ENCODE measurements at places on chromosomes 3 and 15.

- DNase-seq: no peak
These were observed 254.5 kb upstream of the ROPN1 start for GRCh38 chr3:124246376-124246775.

- DNase-seq: no peak
These were observed 13.0 kb upstream of the TMEM115 start for GRCh38 chr3:50372349-50372748.

- no peak for DNase-seq
These were observed 51.8 kb upstream of the B3GALNT1 start for GRCh38 chr3:161156936-161157335.

DNA sequence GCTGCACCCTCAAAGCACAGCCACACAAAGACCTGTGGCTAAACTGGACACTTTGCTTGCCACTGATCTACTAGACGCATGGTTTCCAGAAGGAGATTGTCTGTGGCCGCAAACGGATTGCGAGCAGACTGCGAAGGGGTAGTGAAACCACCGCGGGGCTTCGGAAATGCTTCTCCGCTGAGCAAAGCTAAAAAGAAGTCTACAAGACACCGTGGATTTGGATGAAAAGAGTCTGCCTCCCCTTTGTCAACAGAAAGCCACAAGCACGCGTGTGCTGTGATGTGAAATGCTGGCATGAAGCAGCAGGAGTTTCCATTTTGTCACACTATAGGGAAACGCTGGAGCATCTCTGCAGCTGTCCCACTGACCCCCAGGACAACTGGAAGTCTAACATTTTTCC, 63.0 kb downstream of the TMEM44 start:
- DNase-seq: no peak

DNA sequence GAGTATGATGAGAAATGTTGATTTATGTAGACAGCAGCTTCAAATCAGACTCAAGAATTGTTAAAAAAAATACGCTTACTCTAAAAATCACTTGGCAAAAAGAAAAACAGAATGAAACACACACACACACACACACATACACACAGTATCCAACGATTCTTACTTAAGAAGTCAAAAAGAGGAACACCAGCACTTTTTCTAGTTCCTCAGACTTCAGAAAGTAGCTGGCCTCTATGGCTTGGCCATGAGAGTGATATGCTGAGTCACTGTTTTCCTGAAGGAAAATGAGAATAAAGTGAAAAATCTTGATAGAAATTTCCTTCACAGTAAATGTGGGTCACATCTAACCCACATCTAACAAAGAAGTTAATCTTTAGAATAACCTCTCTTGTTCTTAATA, 22.1 kb downstream of the CNTN3 start:
- peak; percentile 77 for DNase-seq

GRCh38 chr3:78221300-78221699, 1181.4 kb downstream of the ROBO2 start:
- no peak for DNase-seq

DNA sequence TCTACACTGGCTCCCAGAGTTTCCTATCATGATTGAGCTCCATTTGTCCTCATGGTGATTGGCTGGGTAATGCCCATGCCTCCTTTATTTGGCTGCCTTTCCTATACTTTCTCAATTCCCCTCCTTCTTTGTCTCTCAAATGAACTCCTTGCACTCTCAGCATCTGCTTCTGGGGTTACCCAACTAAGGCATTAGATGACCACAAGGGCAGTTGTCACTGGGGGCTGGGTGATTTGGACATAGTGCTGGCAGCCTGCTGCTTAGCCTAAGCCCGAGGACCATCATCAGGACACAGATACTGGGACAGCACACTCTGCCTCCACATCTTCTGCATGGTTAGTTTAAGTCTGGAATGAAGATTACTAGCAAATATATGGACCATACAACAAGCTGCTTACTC, 49.2 kb upstream of the LRRFIP2 start:
- DNase-seq: no peak

DNA sequence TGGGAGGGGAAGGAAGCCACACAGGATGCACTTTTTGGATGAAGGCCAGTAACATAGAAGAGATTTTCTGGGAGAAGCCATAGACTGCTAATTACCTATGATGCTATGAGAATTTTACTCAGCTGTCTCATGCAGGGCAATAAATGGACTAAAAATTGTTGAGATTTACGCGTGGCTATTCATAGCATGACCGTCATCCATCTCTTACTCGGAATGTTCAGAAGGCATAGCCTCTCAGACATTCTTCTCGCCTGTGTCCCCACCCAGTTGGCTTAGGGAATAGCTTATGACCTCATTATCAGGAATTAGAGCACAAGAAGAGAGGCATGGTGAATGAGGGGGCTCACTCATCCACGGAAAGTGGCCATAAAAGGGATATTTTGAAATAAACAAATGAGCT, 107.9 kb upstream of the ATP10A start:
- DNase-seq: no peak

DNA sequence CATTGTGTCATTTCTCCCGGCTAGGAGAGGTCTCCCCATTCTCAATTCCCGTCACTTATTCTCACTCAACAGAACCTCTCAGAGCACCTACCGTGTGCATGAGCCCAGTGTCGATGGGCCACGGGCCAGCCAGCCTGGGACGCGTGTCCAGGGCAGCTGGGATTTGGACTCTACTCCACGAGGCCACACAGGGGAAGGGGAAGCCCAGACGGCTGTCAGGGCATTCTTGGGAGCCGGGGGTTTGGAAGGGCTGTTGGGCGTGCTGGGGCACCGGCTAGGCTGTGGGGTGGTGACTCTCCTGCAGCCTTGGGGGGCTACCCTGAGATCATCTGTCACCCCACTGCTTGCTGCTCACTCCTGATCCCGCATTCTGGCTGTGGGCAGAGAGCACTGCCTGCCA, 41.7 kb upstream of the PCSK6 start:
- DNase-seq: no peak

DNA sequence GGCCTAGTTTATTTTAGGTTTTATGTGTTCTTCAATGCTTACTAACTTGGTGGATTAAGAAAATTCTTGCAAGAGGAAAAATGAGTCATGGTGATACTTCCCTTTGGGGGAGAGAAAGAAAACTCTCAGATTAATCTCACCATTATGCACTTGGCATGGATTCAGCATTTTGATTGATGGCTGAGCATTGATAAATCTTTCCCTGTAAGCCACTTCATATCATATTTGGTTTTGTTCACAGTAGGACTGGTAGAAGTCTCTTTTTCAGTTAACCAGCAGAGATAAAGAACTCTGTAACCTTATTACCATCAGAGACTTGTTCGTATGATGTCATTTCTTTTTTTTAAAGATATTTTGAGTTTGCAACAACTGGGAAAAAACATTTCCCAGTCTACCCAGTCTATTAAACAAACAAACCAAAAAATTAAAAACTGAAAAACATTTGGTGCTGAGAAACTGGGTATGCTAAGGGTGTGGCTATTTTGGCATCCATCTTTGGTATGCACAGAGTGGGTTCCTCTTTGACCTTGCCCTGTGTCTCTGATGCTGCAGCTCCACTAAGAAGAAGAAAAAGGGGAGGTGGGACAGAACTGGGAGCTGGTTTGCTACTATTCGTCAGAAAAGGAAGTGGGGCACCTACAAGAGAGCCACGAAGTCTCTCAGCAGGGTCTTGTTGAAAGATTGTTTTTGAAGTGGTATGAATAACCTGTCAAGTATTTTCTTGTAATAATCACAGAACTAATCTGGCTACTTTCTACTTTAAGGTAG, 17.2 kb downstream of the TMOD3 start:
- DNase-seq: peak; percentile 8

GRCh38 chr3:52240886-52241370, 2.0 kb upstream of the TWF2 start:
- DNase-seq: no peak

- no peak for DNase-seq
These were observed 232.1 kb downstream of the NR1D2 start for GRCh38 chr3:24177201-24177600.

DNA sequence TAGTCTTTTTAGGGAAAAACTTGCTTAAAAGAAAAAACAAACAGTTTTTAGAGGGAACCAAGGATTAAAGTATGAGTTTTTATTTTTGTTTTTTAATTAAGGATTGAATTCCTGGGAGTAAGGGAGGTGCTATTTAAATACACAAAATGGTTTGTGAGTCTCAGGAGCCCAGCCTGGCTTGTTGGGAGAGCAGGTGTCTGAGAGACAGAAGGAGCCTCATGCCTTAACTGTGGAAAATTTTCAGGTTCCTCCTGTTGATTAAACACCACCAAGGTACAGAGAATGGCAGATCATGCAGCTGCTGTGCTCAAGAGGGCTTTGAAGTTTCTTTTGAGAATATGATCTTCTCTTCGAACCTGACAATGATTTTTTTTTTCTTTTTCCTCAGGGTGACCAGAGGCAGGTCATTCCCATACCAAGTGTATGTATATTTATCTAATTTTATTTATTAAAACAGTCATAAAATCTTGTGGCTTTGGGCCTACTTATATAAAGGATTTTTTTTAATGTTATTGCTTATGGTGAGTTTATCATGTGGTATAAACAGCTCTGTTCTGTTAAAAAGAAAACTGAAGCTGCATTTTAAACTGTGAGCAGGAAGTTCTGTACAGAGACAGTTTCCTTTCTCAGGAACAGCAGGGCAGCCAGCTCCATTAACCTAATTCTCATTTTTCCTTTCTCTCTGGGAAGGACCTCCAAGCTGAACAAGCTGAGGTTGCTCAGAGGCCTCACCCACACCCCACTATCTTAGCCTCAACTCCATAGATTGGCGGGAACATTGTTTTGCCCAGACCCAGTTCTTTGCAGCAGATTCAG, 33.7 kb upstream of the VILL start:
- peak; percentile 24 for DNase-seq

- no peak for DNase-seq
These were observed 16.4 kb downstream of the TGFBR2 start for GRCh38 chr3:30622790-30623189.

DNA sequence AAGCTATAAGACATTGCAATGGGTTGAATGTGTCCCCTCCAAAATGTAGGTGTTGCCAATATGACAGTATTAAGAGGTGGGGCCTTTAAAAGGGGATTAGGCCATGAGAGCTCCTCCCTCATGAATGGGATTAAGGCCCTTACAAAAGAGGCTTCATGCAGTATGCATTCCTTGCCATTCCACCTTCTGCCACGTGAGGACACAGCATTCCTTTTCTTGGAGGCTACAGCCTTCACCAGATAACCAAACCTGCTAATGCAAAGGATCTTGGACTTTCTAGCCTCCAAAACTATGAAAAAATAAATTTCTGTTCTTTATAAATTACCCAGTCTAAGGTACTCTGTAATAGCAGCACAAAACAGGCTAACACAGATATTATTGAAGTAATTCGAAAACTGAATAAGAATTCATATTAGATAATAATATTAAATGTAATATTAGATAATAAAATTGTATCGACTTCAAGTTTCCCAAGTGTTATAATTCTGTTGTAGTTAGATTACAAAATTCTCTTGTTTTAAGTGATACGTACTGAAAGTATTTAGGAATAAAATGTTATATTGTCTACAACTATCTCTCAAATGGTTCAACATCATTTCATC, 29.4 kb upstream of the ATP8B4 start:
- no peak for DNase-seq

- DNase-seq: no peak
These were observed 6.5 kb downstream of the STT3B start for GRCh38 chr3:31539275-31539674.

DNA sequence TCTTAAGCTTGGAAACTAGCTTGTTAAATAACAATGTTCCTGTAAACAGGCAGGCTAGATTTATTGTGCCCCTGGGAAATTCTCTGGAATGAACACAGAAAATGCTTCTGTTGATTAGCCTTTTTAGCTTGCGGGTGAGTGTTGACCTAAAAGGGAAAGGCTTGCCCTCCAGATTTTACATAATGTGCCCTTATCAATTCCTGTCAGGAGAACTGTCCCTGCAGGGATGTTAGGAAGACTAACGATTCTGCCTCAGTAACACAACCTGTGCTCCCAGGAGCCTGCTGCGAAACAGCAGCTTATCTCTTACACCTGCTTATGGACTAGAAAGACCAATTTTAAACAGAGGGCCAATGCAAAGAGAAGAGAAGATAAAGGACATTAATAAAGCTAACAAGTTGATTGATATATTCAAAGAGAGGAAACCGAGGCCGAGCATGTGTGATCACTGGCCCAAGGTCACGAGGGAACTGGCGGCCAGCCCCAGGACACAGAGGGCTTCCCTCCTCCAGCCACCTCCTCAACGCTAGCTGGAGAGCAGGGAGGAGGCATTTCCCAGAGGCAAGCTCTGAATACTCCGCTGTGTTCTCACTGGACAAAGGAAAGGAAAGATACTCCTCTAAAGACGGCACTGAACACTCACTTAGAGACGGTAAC, 48.4 kb upstream of the TJP1 start:
- no peak for DNase-seq

GRCh38 chr3:101988596-101988995, 139.3 kb downstream of the NFKBIZ start:
- no peak for DNase-seq

GRCh38 chr15:101566748-101567488, 77.4 kb upstream of the PCSK6 start:
- DNase-seq: no peak

- DNase-seq: no peak
These were observed 570.3 kb upstream of the CCDC54 start for GRCh38 chr3:106806964-106807363.

DNA sequence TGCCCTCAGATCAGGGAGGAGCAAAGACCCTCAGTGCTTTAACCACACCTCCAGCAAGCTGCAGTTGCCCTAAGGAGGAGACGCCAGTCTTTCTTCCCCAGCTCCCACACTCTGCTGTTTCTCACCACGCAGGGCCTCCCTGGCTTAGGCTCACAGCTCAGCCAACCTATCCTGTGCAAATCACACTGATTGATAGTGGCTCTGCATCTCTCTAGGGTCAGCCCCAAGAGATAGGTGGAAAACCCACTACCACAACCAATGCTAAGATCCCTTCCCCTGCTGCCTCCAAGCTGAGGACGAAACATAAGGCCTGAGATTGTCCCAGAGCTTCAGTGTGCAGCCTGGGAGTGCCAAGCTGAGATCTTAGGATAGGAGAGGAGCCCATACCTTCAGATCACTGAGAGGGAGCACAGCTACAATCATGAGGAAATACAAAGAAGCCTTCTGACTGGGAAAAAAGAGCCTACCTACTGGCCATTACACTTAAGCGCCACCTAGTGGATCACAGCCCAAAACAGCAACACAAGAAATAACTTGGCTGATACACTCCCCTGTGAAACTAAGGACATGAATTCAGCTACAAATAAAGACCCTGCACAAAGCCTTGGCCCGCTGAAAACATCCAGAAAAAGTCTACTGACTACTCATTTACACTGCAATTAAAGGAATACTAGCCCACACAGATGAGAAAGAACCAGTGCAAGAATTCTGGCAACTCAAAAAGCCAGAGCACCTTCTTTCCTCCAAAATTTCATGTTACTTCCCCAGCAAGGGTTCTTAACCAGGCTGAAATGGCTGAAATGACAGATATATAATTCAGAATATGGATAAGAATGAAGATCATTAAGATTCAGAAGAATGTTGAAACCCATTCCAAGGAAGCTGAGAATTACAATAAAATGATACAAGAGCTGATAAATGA, 271.5 kb upstream of the DCBLD2 start:
- DNase-seq: peak; percentile 77

DNA sequence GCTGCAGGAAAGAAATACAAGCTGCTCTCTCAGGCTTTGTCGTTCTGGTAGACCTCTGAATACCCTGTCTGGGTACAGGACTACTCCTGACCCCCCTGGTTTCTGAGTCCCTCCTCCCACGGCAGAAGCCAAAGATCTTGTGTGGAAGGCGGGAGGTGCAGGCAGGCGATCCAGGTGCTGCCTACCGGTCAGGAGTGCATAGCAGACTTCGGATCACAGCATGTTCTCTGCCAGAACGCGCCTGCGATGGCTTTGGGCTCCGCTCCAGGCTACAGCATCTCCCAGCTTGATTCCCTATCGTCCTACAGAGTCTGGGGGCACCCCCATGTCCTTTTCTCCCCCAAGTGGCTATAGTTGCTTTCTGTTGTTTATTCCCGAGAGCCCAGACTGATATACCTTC, 2.5 kb upstream of the CFAP100 start:
- DNase-seq: no peak
